NCI-H774 (cell line): ENCODE measurements at places on chromosomes 3 and 15.

- DNase-seq, result peak; percentile 26
Measured at GRCh38 chr15:45187894-45188830, at the start of gene SHF. TSS of gene SHF (minus strand) at chr15:45187966. CDS start at chr15:45187951, 15 bp downstream.

DNA sequence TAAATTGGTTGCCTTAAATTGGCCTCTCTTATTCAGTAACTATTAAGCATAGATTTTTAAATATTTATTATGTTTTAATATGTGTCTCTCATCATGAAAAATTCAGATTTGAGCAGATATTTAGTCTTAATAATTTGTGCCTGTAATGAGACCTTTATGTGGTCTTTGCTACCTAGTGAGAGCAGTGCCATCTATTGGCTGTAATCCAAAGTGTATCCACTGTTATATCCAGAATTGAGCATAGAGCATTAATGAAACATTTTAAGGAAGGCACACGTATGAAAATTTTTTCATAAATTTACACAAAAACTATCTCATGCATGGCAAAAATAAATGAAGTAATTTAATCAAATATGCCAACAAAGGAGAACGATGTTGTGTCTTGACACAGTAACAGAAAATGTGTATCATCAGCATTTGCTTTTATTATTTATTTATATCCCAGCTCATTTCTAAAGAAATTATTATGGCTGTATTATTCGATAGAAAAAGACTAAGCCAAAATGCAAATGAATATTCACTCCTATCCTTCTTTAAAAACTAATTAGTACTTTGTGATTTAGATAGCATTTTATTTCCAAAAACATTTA, 203.5 kb downstream of the RSRC1 start:
- DNase-seq, result no peak

DNA sequence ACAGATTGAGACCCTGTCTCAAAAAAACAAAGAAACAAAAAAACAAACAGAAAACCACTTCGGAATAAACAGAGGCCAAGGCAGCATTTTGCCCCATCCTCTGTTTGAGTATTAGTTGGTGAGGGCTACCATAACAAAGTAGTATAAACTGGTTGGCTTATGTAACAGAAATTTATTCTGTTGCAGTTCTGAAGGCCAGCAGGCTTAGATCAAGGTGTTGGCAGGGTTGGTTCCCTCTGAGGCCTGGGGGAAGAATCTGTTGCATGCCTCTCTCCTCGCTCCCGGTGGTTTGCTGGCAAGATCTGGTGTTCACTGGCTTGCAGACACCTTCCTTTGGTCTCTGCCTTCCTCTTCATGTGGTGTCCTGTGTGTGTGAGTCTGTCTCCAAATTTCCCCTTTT, 261.6 kb downstream of the PDZRN3 start:
- no peak for DNase-seq

DNA sequence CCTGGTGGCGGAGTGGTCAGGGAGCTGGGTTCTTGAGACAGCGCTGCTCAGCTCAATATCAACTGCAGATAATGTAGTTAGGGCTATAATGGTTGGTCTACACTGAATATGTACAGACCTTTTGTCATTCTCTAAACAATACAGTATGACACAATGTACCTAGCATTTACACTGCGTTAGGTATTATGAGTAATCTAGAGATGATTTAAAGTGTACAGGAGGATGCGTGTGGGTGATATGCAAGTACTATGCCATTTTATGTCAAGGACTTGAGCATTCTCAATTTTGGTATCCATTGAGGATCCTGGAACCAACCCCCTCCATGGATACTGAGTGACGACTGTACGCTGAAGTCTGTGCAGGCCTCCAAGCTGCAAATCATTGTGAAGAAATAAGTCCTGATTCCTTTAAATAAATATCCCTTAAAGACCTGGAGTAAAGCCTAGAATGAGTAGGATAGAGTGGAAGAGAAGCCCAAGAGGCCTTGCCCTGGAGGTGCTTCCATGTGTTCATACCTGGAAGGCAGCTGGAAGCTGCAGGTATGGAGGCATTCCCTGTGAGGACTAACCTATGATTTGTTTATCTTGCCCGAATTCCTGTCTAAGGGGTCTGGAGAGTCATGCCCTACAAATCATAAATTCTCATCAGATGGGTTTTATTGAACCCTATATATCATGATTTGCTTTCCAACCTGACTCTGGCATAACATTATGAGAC, 15.7 kb upstream of the RTP1 start:
- no peak for DNase-seq

- DNase-seq, result no peak
Measured at GRCh38 chr3:197256104-197256503, 42.3 kb downstream of the DLG1 start.

GRCh38 chr3:54931182-54931581, 3.3 kb upstream of the LRTM1 start:
- DNase-seq, result no peak

GRCh38 chr15:33371159-33371558, 60.4 kb downstream of the RYR3 start:
- no peak for DNase-seq

GRCh38 chr3:48475188-48475587, 28.7 kb downstream of the ATRIP start:
- no peak for DNase-seq

DNA sequence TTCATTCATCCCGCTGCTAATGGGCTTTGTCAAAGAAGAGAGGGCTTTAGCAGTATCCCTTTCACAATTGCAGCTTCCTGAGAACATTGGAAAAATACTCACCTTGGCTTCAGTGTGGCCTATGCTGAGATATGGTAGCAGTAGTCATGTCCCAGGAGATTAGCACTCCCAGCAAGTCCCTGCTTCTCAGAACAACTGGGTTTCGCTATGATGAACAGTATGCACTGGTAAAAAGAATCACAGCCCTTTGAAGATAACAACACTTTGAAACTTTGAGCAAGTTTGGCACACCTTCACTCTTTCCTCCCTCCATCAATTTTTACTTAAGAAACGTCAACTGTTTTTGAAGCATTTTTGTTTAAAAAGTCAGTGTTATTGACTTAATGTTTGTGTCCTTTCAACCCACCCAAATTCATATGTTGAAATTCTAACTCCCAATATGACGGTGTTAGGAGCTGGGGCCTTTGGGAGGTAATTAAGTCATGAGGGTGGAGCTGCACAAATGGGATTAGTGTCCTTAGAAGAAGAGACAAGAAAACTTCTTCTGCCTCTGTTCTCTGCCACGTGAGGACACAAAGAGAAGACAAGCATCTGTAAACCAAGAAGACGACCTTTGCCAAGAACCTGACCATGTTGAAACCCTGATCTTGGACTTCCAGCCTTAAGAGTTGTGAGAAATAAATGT, 17.8 kb upstream of the PLSCR4 start:
- no peak for DNase-seq

DNA sequence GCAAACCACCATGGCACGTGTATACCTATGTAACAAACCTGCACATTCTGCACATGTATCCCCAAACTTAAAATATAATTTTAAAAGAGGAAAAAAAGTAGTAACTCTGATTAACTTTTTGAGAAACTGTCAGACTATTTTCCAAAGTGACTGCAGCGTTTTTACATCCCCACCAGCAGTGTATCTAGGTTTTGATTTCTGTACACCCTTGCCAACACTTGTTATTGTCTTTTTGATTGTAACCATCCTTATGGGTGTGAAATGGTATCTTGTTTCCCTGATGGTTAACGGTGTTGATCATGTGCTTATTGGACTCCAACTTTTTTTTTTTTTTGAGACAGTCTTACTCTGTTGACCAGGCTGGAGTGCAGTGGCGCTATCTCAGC, 23.0 kb upstream of the ALPK3 start:
- no peak for DNase-seq

DNA sequence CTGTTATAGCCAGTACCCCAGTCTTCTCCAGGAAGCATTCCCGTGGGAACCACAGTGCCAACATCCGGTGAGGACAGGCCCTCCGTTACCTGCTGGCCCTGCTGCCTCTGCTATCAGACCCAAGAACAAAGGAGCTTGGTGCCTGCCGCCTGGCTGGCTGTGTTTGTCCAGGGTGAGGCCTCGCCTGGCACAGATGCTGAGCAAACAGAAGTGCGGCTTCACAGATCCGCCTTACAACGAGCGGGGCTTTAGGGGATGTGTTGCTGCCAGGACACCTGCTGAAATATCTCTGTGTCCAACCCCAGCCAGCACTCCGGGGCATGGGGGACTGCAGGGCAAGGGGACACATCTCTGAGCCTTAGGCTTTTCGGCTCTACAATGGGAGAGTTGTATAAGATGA, 2.2 kb upstream of the EPHB3 start:
- DNase-seq, result peak; percentile 93

DNA sequence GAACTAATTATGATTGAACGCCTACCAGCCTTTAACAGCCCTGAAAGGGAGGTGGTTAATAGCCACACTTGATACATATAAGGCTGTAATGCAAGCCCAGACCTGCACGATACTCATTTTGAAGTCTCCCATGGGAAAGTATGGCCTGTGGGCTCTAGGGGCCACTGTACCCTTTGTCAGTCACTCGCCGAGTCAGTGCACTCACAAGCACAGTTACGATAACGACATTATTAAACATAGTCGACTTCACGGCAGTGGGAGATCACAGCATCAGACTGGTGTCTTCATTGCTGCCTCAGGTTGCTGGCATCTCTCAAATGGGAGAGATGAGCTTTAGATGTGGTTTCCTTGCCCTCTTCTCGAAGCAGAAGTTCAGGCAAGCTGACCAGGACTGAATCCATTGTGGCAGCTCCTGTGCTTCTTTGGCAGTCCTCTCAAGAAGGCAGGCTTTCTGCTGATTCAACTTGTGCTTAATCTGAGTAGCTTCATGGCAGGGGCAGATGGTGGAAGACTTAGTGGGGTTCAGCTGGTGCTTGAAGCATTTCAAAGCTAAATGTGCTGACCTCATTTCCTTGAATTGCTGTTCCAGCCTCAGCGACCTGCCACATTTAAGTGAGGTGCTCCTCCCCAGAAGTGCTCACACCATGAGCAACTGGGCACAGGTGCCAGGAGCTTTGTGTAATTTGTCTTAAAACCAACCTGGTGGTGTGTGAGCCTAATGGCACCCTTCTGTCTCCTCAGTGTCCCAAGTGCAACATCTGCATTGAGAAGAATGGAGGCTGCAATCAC, 15.8 kb upstream of the P4HTM start:
- no peak for DNase-seq

DNA sequence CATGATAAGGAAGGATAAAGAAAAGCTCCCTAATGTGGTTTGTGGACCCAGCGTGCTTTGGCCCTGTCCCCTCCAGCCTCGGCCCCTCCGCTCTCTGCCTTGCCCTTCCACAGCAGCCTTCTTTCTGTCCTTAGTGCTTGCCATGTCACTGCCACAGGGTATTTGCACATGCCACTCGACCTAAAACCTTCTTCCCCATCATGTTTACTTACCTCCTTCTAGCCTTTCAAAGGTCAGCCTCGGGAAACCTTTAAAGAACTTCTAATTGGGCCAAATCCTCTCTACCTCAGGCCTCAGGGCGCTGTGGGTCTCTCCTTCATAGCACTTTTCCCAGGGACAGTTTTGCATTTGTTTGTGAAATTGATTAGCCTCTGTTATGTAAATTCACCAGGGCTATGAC, 73.0 kb downstream of the SCN11A start:
- no peak for DNase-seq

DNA sequence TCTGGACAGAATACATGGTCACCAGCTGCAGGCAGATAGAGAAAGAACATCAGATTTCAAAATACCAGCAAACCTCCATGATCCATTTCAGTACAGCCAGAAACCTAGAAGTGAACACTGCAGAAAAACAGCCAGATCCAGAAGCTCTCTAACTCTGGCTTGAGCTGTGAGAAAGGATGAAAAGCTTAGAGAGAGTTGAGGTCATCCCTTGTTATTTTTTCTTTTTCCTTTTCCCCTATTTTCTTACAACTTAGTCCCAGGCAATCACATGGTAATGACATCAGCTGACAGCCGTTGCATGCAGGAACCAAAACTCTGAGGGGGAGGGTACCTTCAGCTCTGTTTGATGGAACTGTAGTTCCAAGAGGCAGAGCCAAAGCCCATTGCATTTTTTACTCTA, 113.2 kb downstream of the TCF12 start:
- no peak for DNase-seq

GRCh38 chr15:20345401-20345958, 196.1 kb downstream of the GOLGA6L6 start:
- DNase-seq, result no peak

DNA sequence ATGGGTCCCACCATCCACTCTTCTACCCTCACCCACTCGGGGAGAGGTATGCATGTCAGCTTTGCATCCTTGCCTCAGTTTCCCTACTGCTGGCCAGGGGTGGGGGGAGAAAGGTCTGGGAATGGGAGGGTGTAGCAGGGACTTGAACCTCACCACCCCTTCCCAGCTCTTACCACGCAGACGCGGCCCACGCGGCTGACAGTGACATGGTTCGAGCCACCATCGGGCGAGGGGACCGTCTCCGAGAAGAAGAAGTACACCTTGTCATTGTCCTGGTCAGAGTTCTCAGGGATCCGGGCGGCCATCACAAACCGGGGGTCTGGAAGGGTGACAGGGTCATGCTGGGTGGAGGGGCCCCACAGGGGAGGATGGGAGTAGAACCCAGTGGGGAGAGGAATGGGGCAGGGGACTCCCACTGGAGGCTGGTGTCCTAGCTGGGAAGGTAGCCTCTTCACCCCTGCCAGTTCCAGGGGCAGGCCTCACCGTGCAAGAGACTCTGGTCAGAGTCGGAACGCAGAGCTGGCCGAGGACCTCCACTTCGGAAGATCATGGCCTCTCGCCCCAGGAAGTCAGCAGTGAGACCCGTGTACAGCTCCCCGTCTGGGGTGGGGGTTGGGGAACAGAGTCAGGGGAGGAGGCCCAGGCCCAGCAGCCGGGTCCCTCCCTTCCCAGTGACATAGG, 3.7 kb downstream of the SEMA3G start:
- no peak for DNase-seq

DNA sequence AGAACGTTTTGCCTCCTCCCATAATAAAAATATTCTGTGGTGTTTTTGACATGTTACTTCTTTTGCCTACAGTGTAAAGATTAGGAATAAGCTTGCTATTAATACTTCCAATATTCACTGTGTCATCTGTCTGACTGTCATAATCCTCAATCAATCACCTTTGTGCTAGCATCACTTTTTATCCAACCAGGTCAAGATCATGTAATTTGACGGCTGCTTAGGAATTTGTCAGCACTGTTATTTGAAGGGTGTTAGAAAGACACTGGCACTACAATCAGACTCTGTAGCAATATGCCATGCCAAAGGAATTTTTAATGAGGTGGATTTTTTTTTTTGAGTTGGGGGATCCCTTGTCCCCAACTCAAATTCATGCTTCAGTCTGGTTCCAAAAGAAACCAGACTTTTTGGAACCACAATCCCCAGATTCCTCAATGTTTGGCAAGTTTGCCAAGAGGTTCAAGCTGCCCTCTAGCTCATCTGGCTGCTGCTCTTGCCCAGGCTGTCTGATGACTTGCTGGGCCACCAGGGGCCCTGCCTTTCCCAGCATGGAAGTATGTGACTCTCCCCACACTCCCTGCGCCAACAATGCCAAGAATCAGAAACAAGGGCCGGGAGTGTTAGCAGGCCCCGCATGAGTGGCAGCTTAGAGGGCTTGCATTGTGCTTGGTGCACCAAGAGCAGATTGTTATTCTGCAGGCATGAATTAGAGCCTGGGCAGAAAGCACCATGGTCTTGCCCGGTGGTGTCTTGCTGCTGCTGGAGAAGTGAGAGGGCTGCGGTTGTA, 58.6 kb upstream of the TSC22D2 start:
- DNase-seq, result no peak

- no peak for DNase-seq
Measured at GRCh38 chr3:105351821-105352220, 14.9 kb upstream of the ALCAM start.
